Activated naive CD8-positive, alpha-beta T cell treated with anti-CD3 and anti-CD28 coated beads, Interleukin-2, amount 10 ng/mL, durations not matched to agents 7 days and 5 days (primary cell): ENCODE measurements at places on chromosomes 13 and 19.

GRCh38 chr13:41764558-41764957, 196.4 kb downstream of the VWA8 start:
- peaks cover 13% of the 10 kb centered on the region for H3K36me3 ChIP-seq
- no peak for DNase-seq
- no peak overlapping the region for H3K27ac ChIP-seq
- peak overlapping the region; percentile 5 for H3K4me3 ChIP-seq

GRCh38 chr19:33293255-33294057, 8.9 kb downstream of the CEBPA start:
- H3K36me3 ChIP-seq: no peaks in the 10 kb centered on the region
- H3K4me3 ChIP-seq: no peak overlapping the region

DNA sequence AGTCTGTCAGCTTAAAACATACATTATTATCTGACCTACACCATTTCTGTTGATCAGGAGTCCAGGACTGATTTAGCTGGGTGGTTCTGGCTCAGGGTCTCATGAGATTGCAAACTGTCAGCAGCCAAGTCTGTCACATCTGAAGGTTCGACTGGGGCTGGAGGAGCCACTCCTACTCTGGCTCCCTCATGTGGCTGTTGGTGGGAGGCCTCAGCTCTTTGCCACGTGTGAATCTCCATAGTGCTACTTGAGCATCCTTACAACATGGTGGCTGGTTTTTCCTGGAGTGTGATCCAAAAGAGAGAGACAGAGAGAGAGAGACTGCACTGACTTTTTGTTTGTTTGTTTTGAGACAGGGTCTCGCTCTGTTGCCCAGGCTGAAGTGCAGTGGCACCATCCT, 63.6 kb upstream of the NFIC start:
- no peaks in the 10 kb centered on the region for H3K36me3 ChIP-seq
- no peak overlapping the region for H3K27ac ChIP-seq
- no peak overlapping the region for H3K4me3 ChIP-seq
- H3K4me1 ChIP-seq: no peaks in the 10 kb centered on the region
- no peaks in the 10 kb centered on the region for H3K27me3 ChIP-seq
- DNase-seq: no peak

DNA sequence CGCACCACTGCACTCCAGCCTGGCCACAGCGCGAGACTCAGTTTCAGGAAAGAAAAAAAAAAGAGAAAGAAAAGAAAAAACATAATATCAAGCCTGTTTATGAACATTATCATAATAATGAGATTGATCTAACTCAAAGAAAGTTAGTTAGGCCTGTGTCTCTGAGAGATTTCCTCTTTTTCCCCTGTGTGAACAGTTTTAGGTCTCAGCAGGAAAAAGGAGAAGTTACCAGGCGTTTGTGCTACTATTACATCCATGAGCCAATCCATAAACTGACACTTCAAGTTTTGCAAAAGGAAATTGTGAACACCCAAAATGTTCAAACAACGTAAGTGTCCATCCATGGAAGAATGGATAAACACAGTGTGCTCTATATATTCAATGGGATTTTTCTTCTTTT, 3.8 kb downstream of the TARM1 start:
- no peak overlapping the region for H3K4me3 ChIP-seq
- H3K27me3 ChIP-seq: peaks cover 2% of the 10 kb centered on the region
- H3K36me3 ChIP-seq: no peaks in the 10 kb centered on the region

DNA sequence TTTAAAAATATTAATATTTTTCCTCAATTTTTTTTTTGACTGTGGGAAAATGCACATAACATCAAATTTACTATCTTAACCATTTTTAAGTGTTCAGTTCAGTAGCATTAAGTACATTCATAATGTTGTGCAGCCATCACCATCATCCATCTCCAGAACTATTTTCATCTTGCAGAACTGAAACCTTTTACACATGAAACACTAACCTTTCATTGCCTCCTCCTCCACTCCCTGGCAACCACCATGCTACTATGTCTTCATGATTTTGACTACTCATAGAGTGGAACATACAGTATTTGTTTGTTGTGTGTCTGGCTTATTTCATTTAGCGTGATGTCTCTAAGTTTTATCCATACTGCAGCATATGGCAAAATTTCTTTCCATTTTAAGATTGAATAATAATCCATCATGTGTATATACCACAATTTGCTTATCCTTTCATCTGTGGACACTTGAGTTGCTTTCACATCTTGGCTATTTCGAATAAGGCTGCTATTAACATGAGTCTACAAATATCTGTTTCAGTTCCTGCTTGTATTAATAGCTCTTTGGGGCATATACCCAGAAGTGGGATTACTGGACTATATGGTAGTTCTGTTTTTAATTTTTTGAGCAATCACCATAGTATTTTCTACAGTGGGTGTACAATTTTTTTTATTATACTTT, 376.4 kb downstream of the MTUS2 start:
- no peak overlapping the region for H3K4me3 ChIP-seq
- DNase-seq: no peak
- H3K27me3 ChIP-seq: no peaks in the 10 kb centered on the region
- no peaks in the 10 kb centered on the region for H3K36me3 ChIP-seq
- H3K4me1 ChIP-seq: no peaks in the 10 kb centered on the region

- no peak for DNase-seq
- peak overlapping the region; percentile 23 for H3K4me3 ChIP-seq
- H3K36me3 ChIP-seq: no peaks in the 10 kb centered on the region
- H3K27me3 ChIP-seq: peaks cover 5% of the 10 kb centered on the region
- peaks cover 34% of the 10 kb centered on the region for H3K4me1 ChIP-seq
- H3K27ac ChIP-seq: peak overlapping the region; percentile 17
Measured at GRCh38 chr19:42468273-42468796, 25.6 kb upstream of the CXCL17 start.
